MV-4-11 (cell line): ENCODE measurements at places on chromosomes 16 and 17.

DNA sequence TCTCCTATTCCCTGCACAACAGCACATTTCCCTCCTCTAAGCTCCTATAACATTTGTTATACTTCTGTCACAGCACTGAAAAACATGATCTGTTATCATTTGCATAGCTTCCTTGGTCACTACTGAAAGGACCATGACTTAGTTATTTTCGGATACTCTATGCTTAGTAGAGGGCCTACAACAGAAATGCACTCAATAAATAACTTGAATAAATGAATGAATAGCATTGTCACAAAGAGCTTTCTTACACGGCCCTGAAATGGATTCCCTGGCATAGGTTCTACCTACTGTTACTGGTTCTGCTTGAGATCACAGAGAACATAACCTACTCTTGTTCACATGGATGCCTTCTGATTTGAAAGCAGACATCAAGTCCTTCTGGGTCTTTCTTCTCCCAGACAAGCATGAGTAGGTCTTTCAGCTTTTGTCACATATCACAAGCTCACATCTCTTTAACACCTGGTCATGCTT, 41.6 kb downstream of the MYO1D start:
- DNase-seq = no peak

DNA sequence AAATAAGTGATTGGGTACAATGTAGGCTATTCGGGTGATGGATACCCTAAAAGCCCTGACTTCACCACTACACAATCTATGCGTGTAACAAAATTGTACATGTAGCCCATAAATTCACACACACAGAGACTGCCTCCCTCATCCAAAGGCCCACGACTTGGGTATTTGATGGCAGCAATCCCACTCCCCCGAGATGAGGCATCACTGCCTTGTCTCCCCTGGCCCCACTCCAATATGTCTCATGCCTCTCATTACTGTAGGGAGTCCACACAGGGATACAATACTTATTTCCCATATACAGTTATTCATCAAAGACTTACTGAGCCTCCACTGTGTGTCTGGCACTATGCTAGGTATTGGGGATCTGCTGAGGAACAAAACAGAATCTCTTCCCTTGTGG, 192.6 kb downstream of the CBLN1 start:
- no peak for DNase-seq

DNA sequence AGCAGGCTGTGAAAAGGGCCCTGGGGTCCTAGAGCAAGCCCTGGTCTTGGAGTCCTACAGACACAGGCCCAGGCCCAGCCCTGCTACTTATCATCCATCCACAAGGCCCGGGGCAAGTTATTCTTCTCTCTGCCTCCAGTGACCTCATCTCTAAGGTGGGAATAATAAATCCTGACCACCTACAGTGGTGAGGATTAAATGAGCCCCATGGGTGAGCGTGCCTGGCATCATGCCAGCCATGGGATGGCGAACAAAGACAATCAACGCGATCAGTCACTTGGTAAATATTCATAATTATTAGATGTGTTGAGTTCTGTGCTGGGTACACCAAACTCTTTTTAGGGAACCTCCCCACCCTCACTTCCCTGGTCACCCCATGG, 5.5 kb downstream of the KRT15 start:
- no peak for DNase-seq

DNA sequence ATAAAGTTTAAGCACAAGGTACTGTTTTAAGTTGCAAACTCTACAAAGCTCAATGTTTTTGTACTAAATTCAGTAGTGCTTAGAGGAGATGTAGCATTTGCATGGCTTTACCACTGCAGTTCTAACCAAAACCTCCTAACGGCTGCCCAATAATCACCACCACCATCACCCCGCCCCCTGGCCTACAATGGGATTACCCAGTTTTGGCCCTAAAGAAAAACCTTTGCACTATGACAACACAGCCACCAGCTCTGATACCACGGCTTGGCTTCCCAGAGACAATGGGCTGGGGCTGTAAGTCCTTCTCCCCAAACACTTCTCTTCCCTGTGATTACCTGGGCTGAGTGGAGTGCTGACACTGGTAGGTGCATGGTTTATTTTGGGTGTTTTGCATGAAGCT, 58.4 kb upstream of the MTMR4 start:
- DNase-seq = no peak

- DNase-seq = no peak
Observed at GRCh38 chr17:1398931-1399678, 917 bp downstream of the YWHAE start.

DNA sequence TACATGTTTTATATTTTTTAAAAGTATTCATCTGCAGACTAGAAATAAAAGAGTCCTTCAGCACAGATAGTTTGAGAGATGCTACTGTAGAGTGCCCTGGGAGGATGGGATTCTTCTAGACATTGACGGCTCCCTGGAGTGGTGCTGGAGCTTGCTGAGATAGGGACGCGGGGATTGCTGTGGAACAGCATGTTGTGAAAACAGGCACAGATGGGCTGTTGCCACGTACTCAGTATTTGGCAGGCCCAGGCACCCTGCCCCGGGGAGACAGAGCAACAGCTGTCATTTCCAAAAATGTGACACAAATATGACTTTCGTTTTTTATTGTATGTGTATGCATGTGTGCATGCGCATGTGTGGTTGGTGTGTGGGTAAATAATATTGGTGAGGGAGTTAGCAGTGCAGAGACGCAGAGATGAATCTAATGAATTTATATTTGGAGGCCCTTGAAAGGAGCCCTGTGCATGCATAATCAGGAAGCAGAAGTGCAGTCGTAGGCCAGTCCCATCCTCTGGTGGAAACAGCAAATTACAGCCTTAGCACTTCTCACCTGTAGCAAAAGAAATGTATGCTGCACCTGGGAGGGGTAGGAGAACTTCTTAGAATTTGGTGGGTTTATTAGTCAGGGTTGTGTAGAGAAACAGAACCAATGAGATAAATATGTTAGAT, 6.2 kb upstream of the ABCA8 start:
- no peak for DNase-seq

- no peak for DNase-seq
Observed at GRCh38 chr17:65586899-65587298, 25.5 kb upstream of the AXIN2 start.

DNA sequence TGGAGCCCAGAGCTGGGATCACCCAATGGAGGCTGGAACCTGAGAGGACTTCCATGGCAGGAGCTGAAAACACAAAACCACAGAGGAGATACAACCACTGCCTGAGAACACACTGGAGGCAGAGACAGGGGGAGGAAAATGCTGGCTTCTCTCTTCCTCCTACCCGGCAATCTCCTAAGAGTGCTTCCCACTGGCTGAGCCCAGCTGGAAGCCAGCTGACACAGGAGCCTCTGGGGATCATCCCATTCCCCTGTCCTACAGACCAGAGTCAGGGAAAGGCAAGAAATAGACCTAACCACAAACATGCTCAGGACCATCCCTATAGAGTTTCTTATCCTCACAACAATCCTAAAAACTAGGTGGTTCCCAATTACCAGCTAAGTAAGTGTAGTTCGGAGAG, 112.4 kb upstream of the CDH5 start:
- DNase-seq = no peak

DNA sequence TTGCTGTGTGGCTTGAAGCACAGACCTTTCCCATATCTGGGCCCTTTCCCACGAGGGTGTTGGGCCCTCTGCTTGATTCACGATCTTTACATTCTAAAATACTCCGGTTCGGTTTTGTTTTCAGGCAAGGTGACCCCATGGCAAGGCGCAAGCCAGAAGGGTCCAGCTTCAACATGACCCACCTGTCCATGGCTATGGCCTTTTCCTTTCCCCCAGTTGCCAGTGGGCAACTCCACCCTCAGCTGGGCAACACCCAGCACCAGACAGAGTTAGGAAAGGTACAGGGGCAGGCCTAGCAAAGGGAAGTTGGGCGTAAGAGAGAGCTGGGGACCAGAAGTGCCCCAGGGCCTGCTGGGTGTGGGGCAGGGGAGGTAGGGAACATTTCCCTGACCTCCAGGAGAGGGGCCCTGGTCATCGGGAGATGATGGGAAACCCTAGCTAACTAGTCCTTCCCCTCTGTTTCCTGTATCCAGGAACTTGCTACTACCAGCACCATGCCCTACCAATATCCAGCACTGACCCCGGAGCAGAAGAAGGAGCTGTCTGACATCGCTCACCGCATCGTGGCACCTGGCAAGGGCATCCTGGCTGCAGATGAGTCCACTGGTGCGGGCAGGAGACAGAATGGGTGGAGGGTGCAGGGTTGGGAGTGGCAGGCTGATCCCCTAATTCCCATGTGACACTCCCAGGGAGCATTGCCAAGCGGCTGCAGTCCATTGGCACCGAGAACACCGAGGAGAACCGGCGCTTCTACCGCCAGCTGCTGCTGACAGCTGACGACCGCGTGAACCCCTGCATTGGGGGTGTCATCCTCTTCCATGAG, 1.4 kb downstream of the ALDOA start:
- DNase-seq = no peak

GRCh38 chr17:51472670-51473205, 212.4 kb downstream of the UTP18 start:
- peak; percentile 35 for DNase-seq

- no peak for DNase-seq
Observed at GRCh38 chr17:39652587-39653315, 12.4 kb upstream of the TCAP start.

DNA sequence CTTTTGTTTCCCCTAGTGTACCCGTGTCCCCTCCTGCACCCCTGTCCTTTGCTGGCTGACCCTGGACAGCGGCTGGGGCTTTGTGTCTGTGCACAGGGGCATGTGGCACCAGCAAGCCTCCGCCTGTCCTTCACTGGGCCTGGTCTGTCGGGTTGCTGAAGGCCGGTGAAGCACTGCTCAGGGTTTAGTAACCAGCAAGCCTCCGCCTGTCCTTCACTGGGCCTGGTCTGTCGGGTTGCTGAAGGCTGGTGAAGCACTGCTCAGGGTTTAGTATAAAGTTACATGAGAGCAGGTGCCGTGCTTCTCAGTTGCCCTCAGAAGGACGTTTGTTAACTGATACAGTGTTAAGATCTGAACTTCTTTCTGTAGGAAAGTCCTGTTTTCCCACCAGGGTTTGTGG, 33.8 kb downstream of the DEF8 start:
- DNase-seq = no peak

- DNase-seq = no peak
Observed at GRCh38 chr16:85843471-85844168, 44.1 kb downstream of the COX4I1 start.

DNA sequence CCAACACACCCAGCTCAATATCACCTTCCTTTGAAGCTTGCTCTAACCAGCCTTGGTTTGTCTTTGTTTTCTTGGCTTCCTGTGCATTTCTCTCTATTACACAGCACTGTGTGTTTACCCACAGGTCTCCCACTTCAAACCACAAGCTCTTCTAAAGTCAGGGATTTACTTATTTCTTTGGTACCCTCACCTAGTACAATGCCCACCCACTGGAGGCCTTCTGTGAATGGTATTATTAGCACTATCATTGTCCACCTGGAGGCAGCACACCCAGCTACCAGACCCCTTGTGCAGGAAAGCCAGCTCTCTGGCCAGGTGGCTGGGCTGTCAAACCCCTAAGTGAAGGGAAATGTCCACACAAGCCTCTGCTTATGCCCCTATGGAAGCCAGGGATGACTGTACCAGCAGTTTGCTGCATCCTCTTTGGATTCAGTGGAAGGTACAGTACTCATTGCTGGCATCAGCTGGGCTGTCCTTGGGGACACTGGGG, 9.4 kb upstream of the TOP2A start:
- DNase-seq = no peak

DNA sequence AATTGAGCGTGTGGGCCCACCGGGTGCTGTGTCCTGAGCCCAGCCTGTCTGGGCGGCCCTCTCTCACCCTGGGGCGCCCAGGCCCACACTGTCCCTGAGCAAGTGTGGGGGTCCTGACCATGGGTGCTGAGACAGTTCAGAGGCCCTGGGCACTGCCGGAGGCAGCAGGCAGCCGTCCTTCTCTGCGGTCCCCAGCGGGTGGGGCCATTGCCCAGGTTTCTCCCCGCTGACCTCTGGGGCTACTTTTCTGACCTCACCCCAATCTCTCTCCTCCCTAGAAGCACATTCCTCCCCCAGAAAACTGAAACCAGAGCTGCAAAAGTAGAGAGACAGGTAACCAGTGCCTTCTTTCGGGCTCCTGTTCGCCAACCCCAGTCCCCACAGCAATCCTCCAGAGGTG, 36.0 kb upstream of the PVALEF start:
- no peak for DNase-seq

GRCh38 chr17:28216528-28216927, 102.5 kb upstream of the TMEM97 start:
- DNase-seq = peak; percentile 33

DNA sequence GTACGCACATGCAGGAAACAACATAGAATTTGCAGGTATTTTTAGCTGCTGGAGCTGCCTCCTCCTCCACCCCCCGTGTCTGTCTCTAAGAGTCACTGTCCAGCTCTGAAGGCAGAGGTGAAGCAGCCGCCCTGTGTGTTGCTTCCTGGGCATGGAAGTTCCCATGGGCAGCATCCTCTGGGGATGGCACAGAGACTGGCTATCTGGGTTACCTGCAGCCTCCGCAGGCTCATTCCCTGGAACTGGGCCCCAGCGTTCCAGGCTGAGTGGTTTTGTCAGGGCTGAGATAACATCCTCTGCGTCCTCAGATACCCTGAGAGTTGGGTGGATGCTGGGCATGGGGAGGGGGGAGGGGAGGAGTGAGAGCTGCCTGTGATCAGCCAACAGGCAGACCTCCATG, 41.5 kb upstream of the MRTFB start:
- no peak for DNase-seq

- DNase-seq = no peak
Observed at GRCh38 chr16:81254922-81255526, 16.5 kb downstream of the BCO1 start.

DNA sequence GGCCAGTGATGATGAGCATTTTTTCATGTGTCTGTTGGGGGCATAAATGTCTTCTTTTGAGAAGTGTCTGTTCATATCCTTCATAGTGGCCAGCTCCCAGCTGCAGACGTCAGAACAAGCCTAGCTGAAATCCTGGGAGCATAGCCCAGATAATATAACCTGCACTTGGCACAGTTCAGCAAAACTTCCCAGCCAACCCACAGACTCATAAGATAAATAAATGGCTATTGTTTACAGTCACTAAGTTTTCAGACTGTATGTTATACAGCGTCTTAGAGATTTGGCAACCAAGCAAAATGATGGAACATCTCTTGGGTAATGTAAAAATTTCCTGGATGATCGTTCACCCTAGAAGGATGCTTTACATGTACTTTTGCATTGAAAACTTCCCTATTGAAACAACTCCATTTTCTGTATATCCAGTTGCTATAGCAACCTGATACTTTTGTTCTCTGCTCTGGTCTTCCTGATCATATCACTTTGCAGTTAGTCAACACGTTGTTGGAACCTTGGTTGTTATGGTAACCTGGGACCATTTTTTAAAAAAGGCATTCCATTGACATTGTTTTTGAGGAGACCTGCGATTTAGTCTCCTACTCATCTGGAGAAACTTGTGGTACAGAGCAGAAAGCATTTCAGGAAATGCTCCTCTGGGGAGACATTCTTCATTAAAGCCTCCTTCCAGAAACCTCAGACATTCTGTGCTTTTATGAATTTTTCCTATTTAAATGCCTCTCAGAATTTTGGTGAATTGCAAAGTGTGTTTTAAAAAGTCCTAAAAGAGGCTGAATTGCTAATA, 378.7 kb downstream of the HS3ST4 start:
- DNase-seq = no peak
